Activated naive CD4-positive, alpha-beta T cell treated with anti-CD3 and anti-CD28 coated beads for 36 hours (primary cell): ENCODE measurements at places on chromosomes 12 and 14. TPM values are rescaled to one million over a fixed set of nuclear protein-coding genes. Genes with fewer than 3 reads are reported as not detected.
A peak's percentile ranks its signal among the peaks of the same experiment; 100 is the strongest.

- peak; percentile 30 for DNase-seq
Measured at GRCh38 chr14:23306412-23307145, at the start of gene BCL2L2. BCL2L2 (plus strand) TSS chr14:23306833; CDS start chr14:23307768, 935 bp downstream.

GRCh38 chr12:82176026-82176425 lies 182.2 kb downstream of the CCDC59 start:
- DNase-seq: no peak

GRCh38 chr12:125210104-125210755 lies 145.0 kb downstream of the AACS start:
- peak; percentile 20 for DNase-seq

DNA sequence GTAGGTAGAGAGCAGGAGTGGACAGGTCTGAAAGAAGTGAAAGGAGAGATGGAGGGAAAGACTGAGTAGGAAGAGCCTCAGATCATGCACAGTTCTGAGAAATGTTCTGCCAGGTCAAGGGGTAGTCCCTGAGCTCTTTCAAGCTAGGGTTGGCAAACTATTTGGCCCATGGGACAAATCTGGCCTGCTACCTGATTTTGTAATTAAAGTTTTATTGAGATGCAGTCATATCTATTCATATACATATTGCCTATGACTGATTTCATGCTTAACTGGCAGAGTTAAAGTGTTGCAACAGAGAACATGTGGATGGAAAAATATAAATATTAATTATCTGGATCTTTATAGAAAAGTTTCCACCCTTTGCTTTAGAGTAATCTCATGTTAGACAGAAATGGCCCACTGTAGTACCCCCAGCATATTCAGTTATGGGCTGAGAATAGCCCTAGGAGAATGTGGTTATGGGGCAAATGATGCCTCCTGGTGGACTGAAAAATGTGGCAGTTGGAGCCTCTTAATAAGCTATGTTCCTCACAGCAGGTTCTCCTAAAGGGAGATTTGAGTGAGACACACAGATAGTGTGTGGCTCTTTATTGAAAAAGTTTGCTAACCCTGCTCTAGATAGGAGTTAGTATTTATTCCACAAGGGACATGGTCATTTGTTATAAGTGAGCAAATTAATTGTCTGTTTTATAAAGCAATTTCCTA lies 476.9 kb downstream of the LRIG3 start:
- peak; percentile 22 for DNase-seq

DNA sequence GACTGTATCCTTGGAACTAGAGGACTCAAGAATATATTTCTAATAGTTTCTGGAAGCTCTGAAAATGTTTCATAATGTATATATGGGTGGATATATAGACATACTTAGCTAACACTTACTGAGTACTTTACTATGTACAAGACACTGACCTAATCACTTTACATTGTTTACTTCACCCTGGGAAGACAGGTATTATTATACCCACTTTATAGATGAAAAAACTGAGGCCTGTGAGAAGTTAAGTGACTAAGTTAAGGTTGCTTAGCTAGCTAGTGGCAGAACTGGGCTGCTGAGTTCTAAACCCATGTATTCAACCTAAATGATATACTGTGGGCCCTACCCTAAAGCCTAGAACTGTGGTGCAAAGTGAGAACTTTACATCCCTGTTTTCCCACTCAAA lies 79.1 kb upstream of the SSTR1 start:
- no peak for DNase-seq

DNA sequence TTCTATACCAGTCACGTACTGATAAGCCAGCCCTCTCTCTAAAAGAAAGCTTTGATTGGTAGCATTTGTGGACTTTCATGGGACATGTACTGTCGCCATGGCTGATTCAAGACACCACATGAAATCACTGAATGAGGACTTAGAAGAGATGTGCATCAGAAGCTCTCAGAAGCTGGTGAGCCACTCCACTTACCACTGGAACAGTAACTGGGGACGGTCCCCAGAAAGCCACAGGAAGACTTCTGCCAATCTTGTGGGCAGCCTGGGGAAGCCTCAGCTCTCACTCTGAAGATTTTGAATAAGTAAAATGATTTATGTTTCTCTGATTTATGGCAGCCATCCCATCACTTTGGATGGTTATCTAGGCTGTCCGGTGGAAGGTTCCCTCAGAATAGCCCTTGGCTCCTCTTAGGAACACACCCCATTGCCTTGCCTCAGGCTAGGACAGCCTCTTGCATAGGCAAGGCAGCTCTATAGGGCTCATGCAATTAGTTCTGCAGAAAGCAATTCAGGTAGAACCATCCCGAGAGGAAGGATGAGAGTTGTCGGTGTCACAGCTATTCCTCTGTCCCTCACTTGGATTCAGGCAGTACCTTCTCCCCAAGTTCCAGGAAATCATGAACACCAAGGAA lies 9.8 kb downstream of the DHRS1 start:
- peak; percentile 93 for DNase-seq

DNA sequence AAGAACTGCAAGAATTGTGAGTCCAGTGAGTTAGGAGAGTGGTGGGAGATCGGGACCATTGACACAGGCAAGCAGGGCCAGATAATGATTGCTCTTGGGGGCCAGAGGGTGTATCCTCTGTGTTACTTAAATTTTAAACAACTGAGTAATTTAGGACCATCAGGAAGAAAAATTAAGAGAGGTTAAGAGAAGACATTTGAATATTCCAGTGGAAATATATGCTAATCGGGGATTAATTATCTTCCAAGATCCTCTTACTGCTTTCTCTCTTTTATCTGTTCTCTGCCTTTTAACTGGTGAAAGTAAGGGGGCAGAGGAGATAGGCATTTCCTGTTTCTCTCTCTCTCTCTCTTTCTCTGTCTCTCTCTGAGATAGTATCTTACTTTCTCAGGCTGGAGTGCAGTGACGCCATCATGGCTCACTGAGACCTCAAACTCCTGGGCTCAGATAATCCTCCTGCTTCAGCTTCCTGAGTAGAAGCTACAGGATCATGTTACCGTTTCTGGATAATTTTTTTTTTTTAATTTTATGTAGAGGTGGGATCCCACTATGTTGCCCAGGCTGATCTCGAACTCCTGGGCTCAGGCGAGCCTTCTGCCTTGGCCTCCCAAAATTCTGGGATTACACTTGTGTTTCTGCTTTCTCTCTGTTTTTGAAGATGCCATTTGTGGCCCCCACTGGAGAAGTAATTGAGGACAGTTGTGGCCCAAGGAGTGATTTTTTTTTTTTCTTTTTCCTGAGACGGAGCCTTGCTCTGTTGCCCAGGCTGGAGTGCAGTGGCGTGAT lies 85.1 kb downstream of the DIP2B start:
- peak; percentile 57 for DNase-seq

- DNase-seq: no peak
Measured at GRCh38 chr12:117590386-117590785, 229.0 kb upstream of the NOS1 start.

- DNase-seq: no peak
Measured at GRCh38 chr14:36816481-36816880, 154.8 kb downstream of the PAX9 start.

DNA sequence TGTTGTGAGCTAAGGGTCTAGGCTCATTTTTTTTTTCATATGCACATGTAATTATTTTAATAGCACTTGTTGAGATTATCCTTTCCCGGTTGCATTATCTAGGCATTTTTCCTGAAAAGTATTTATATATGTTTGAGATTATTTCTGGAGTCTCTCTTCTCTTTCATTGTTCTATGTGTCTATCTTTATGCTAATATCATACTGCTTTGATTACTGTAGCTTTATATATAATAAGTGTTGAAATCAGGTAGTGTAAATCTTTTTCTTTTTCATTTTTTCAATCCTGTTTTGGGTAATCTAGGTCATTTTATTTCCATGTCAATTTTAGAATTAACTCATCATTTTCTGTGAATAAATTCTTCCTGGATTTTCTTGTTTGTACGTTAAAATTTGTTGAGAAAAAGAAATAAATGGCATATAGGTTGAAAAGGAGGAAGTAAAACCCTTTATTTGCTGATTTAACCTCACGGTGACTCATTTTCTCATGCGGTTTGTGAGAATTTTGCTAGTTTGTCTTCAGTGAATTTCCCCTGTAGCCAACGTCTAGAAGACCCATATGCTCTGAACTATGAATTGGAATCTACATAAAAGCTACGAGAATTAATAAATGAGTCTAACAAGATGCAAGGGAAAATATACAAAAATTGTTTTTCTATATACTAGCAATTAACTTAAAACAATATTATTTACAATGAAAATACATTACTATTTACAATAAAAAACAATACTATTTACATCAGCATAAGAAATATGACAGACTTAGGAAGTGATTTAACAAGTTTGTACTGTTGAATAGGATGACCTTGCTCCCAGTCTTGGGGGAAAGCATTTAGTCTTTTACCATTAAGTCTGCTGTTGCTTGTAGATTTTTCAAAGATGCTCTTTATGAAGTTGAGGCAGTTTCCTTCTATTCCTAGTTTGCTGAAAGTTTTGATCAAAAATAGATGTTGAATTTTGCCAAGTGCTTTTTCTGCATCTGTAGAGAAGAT lies 105.0 kb downstream of the SNAPC1 start:
- no peak for DNase-seq

DNA sequence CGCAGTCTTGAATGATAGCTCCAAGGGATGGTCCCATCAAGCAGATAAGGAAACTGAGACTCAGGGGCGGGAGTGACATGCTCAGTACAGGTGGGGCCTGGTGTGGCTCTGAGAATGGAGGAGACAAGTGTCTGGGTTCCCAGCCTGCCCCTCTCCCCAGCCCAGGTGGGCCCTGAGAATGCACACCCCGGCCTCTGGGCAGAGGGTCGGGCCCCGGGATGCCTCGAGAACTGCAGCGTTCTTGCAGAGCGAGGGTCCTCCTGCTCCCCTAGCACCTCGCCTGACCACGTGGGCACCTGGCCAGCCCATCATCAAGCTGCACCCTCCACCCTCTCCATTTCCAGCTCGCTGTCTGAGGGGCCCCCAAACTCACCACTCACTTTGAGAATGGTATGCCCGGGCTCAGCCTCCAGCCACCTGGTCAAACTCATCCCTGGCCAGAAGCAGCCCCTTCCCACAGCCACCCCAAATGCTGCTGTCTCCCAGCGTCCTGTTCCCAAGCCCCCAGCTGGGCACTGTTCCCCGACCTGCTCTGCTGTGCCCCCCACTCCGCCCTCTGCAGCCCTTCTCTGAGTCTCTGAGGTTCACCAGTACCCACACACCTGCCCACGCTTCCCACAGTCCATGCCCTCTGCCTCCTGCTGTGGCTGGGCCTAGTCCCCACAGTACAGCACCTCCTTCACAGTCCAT lies 44.3 kb downstream of the CYP46A1 start:
- peak; percentile 2 for DNase-seq

GRCh38 chr12:125434936-125435443 lies 369.8 kb downstream of the AACS start:
- no peak for DNase-seq

DNA sequence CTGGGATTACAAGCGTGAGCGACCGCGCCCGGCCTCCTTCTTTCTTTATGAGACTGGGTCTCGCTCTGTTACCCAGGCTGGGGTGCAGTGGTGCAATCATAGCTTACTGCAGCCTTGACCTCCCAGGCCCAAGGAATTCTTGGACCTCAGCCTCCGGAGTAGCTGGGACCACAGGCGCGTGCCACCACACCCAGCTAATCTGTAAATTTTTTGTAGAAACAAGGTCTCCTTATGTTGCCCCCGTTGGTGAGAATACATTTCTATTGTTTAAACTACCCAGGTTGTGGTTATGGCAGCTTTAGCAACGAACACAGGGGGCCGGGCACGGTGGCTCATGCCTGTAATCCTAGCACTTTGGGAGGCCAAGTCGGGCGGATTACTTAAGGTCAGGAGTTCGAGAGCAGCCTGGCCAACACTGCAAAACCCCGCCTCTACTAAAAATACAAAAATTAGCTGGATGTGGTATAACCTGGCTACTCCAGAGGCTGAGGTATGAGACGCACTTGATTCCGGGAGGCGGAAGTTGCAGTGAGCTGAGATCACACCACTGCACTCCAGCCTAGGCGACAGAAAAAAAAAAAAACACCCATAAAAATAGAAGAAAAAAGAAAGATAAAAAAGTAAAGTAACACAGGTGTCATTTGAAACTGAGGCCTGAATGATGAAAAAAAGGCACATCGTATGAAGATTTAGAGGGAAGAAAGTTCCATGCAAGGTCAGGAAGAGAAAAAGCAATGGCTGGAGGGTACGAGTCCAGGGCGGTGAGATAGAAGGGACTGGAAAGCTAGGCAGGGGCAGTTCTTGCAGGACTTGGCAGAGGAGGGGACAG lies 977 bp upstream of the TMEM120B start:
- DNase-seq: peak; percentile 61

DNA sequence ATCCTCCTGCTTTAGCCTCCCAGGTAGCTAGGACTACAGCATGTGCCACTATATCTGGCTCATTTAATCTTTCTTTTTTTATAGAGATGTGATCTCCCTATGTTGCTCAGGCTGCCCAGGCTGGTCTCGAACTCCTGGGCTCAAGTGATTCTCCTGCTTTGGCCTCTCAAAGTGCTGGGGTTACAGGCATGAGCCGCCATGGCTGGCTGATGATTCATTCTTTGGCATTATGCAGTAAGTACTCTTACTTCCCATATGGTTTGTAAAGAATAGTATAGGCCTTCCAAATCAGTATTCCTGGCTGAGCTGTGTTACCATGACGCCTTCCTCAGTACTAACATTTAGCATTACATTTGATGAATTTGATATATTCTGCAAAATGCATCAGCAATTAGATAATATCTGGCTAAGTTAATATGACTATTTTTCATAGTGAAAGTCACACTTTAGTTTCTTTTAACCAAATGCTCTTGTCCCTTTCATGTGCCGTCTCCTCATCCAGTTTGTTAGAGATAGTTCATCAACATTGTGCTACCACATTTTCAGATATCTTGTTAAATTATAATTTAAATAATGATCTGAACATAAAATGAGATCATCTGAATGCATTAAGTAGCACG lies 3.2 kb upstream of the MIA2 start:
- peak; percentile 28 for DNase-seq

- DNase-seq: no peak
Measured at GRCh38 chr14:23055621-23056144, 1.6 kb downstream of the CDH24 start.

DNA sequence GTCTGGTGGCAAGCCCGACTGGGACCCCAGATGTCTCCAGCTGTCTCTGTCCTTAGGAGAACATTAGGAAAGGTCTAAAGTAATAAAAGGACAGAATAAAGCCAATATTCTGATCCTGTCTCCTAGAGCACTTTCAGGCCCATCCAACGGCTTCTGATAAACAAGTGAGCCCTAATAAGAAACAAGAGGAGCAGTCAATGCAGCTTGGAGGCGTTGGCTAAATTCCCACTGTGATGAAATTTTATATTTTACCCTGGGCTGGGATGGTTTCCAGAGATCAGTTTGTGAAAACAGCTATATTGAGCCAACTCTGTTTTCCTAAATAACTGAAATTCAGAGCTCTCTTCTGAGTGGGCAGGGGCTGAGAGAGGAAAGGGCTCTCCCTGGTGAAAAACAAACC lies 55.5 kb upstream of the SRRM4 start:
- no peak for DNase-seq

The PLCZ1 gene
- not detected for total RNA-seq

The ABCD2 gene
- 9.1 TPM for total RNA-seq

The KRT83 gene
- not detected for total RNA-seq

The WNT1 gene
- not detected for total RNA-seq

The AMHR2 gene
- total RNA-seq: not detected

The INHBC gene
- not detected for total RNA-seq
